ENCODE measurements at places on chromosomes 7 and 10.

- no peak for DNase-seq
Measured at GRCh38 chr10:42876476-42876875, 93.9 kb downstream of the BMS1 start.

GRCh38 chr7:85025312-85025756, 161.5 kb downstream of the SEMA3D start:
- DNase-seq = peak; percentile 56

GRCh38 chr10:95097805-95098204, 28.5 kb upstream of the CYP2C8 start:
- no peak for DNase-seq

GRCh38 chr7:469563-469961, 50.1 kb downstream of the PDGFA start:
- DNase-seq = peak; percentile 51

- no peak for DNase-seq
Measured at GRCh38 chr10:16910793-16911164, 93.6 kb upstream of the RSU1 start.

DNA sequence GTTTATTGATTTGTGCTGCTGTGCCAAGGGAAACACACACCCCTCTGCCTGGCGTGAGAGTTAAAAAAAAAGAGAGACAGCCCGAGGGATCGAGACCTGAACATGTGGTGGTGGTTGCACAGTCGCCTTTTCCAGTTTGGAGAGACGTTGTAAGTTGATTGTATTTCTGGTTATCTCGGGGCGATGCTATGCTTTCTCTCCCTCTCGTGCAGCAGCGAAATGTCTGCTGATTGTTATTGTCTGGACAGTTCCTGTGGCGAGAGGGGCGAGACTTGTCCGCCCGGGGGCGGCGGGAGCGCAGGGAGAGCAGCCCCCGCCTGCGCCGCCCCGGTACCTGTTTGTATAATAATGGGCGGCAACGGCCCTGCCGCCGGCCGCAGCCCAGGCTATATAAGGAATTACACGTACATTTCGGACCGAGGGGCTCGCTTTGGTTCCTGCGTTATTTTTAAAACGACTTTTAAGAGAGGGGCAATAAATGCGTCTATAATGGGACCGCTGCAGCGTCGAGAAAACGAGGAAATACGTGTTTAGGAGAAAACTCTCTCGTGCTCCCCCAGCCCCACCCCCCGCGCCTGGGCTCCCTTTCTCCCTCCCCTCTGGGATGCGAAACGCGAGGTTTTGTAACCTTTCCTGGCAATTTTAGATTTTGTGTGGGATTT, 1.7 kb downstream of the ZEB1 start:
- no peak for DNase-seq

DNA sequence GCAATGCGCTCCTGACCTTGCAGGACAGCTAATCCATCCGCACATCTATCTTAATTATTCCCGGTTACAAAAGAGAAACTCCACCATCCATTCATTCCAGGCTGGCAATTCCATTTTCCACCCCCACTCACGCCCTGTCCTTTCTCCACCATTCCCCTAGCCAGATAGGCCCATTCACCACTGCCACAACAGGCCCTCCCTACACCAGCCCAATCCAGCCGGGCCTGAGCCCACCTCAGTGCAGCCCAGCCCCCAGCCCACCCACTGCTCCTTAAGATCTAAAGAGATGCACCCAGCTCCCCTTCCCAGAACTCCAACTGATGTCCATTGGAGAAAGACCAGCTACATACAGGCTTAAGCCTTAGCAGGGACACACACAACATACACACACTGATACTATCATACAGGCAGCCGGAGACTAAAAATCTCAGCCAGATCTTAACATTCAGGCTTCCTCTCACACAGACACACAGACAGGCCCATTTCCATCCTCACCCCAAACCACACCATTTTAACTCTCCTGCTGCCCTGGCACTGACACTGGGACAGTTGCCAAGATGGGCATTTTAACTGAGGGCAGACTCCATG, 38.0 kb upstream of the PAX2 start:
- DNase-seq = no peak

DNA sequence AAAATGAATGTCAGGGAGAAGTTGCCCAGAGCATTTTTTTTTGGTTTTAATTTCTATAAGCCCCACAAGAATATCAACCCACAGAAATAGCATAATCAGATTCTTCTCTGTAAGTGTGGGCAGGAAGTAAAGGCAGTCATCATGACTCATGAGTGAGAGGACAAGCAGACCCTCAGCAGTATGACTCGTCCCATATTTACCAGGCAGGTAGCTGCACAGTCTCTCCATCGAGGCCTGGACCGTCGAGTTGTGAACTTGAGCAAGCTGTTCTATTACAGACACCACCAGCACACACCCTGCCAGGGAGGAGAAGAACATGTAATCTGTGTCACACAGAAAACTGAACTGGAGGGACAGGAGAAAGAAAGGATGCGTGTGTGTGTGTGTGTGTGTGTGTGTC, 37.8 kb downstream of the AOAH start:
- no peak for DNase-seq

DNA sequence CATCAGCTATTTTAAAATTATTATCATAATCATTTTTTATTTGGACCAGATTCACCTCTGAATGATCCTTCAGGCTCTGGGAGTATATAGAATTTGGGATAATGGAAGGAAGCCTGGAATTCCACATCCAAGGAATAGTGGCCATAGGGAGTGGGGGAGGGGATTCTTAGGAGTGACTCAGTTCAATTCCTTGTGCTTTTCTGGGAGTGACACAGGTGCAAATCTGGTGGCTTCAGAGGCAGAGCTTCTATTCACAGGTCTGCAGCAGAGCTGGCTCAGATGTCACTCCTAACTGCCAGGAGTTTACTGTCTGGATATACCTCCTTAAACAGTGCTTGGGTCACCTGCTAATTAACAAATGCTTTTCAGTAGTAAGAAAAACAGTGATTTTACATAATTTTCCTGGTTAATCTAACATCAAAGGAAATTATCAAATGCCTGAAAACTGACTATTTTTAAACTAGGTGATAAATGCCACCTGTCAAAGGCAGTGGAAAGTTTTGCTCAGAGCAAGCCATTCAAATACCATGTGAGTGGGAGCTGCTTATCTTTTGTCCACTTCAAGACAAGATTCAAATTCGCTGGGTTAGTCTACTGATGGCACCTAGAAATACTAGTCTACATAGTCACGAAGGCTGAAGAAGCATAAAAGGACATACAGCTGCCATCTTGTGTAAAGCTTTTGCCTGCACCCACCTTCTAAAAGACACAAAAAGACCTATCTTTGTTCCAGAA, 106.7 kb upstream of the LAMB4 start:
- DNase-seq = no peak

DNA sequence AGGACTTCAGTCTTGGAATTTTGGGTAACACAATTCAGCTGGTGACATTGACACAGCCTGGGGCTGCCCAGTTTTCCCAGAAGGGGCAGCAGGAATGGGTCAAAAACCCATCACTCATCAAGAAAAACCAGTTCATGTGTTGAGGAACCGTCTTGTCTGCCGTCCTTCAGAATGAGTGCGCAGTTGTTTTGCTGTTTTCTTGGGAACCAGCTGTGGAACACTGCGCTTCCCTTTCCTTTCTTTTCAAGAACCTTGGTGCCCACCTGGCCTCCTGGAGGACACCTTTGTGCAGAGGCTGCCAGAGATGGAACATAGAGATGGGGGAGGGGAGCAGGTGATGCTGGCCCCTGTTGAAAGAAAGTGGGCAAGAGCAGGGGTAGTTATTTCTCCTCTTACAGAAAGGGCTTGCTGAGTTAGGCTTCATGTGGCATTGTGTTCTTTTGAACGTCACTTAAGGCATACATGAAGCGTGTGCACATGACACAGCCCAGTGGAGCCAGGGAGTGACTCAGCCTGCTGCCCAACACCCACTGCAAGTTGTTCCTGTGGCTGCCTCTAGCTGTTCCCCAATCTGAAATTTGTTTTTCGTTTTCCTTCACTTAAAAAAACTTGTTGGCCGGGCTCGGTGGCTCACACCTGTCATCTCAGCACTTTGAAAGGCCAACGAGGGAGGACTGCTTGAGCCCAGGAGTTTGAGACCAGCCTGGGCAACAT, 87.4 kb upstream of the TNS3 start:
- DNase-seq = no peak

GRCh38 chr7:544338-545221, 24.9 kb upstream of the PDGFA start:
- DNase-seq = no peak

- DNase-seq = peak; percentile 56
Measured at GRCh38 chr7:43112941-43113621, 634 bp downstream of the HECW1 start.

GRCh38 chr10:13839430-13839990, 252.7 kb downstream of the PRPF18 start:
- no peak for DNase-seq

DNA sequence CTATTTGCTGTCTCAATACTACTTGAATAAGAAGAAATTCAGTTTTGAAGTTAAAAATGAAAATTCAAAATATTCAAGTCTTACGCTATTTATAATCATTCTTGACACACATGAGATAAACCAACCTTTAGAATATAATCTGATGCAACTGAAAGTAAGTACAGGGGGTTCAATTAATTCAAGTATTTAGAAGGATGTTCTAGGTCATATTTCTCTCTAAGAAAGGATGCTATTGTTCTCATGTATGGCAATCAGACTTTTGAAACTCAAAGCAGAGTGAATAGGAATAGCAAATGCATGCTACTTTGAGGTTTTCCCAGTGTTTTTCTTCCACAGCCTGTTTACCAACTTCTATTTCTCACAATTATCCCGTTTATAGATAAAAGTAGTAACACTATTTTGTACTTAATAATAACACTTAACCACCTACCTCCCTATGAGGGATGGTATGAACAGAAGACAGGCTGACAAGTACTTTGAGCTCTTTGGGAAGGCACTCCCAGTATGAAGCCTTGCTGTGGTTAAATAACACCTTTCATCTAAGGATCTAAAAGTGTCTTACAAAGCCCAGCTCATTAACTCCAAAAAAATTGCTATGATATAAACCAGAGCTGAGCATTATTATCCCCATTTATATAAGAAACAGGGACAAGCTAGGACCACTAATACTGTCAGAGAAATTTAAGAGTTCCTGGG, 18.0 kb upstream of the SPOCK2 start:
- DNase-seq = no peak

DNA sequence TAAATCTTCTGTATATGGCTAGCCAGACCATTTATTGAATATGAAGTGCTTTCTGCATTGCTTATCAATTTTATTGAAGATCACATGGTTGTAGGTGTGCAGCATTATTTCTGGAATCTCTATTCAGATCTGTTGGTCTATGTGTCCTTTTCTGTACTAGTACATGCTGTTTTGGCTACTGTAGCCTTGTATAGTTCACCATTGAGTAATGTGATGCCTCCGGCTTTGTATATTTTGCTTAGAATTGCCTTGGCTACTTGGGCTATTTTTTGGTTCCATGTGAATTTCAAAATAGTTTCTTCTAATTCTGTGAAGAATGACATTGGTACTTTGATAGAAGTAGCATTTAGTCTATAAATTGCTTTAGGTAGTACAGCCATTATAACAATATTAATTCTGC, 1187.2 kb downstream of the XPNPEP1 start:
- DNase-seq = no peak

- no peak for DNase-seq
Measured at GRCh38 chr7:81029511-81029910, 110.7 kb upstream of the SEMA3C start.

- DNase-seq = no peak
Measured at GRCh38 chr7:103651593-103652377, 205.8 kb upstream of the SLC26A5 start.

DNA sequence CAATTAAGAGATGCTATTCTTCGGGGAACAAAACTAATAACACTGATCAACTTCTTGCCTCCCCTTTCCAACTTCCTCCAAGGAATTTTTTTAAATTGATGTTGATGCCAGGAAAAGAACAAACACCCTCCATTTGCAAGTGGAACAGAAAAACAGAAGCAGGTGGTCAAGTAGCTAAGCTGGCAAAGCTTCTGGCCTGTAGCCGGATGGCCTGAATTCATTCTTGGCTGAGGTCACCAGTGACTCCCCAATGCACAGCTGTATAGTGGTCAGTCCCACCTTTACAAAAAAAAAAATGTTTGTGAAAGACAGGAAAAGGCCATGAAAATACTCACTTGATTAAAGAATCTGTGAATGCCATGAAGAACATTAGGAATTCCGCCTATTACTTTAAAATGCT, 39.1 kb downstream of the DOCK4 start:
- no peak for DNase-seq

DNA sequence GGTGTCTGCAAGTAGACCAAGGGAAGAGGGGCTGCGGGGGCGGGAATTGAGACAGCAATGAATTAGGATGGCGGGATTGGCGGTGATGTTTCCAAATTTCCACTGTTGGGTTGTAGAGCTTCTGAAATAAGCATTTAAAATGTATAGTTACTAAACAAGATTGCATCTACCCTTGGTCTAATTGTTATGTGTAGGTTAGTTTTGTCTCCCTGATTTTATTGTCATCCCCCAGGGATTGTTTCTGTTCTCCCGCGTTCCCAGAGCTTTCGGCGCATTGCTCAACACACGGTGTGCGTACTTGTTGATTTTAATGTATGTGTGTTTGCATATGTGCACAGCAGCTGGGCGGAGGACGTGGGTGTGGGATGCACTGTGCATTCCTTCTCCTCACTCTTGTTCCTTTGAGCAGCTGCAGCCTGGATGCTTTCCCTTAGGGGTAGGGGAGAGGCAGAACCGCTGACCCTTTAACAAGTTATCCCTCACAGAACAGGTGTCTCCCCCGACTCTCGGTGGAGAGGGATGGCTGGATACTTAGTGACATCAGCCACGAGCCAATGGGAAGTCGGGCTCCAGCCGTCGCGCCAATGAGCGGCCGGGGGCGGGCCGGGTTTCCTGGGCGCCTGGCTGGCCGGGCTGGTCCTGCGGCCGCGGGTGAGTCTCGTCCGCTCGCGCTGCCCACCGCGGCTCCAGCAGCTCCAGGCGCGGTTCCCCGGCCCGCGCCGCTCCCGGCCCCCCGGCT, at the start of gene TSPAN33:
TSS of gene TSPAN33 (plus strand) at position 613 of the 739 bp plus-strand sequence. CDS start 274 bp downstream, outside the sequence.
- DNase-seq = no peak

DNA sequence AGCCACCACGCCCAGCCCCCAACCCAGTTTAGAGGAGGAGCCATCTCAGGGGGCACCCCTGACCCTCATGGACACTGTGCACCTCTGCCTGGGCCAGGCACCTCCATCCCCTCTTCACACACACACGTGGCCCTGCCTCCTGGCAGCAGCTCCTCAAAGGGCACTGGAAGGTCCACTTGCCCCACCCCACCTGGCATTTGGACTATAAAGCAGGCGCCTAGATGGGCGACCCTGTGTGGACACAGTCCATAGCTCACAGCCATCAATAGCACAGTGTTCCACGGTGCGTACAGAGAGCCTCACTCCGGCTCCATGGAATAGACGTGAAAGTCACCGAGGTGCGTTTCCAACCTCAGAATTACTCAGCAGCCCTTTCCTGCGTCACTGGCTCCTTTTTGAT, 41.0 kb downstream of the FKBP6 start:
- DNase-seq = no peak

Measured in RWPE2 (cell line).